ENCODE measurements at places on chromosomes 12 and 14.

DNA sequence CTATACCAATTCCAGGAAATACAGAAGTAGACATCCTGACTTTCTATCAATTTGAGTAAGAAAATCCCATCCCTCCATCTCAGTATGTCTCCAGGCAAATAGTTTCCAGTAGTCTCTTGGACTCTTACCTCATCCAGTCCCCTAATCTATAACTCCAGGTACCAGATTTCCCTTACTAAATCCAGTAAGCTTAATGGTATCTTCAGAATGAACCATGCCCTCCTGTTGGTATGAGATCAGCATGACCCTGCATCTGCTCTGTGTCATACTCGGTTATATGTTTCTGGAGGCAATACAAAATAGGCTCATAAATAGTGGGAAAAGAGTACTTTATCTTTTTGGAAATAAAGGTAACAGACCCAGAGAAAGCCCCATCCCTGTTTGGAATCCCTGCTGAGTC, 18.4 kb downstream of the PIGH start:
- no peak for DNase-seq

GRCh38 chr12:47744005-47744651, 14.6 kb downstream of the RAPGEF3 start:
- no peak for DNase-seq

- DNase-seq, result no peak
Observed at GRCh38 chr14:91987192-91987591, 39.7 kb upstream of the FBLN5 start.

- no peak for DNase-seq
Observed at GRCh38 chr12:53986686-53987483, 1.9 kb downstream of the HOXC10 start.

- no peak for DNase-seq
Observed at GRCh38 chr14:77208291-77208978, 26.8 kb downstream of the TMEM63C start.

GRCh38 chr14:21534576-21534975, 8.4 kb upstream of the SALL2 start:
- no peak for DNase-seq

DNA sequence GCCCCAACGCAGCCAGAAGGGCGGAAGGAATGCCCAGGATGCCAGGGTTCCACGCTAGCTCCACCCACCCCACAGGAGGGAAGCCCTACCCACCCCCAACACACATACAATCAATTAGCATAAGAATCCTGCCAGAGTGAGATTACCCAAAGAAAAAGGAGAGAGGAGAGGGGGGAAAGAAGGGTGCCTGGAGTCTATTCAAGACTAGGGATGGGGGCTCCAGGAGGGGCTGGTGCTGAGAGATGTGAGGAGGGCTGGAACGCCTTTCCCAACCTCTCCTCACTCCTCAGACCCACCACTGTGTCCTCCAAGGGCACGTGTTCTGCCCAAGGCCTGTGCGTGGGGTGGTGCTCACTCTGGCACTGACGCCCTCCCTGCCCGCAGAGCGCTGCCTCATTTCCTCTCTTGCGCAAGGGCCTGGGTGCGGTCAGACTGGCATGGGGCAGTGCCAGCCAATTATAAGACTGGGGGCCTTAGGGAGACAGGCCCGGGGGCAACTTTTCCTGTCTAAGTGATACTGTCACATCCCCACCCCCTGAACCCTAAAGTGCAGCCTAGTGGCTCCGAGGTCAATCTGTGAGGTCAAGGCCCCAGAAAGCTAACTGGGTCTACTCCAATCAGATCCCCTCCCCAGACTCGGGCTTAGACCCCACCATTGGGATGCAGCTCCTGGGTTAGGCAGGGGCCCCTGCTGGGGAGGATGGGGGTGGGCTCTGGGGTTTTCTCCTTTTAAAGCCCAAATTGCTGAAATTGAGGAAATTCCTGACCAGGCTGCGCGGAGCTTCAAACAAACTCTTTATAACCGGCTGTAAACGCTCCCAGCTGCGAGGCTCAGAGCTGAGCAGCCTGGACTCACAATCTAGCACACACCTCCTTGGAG, 10.2 kb upstream of the ITGB7 start:
- no peak for DNase-seq

DNA sequence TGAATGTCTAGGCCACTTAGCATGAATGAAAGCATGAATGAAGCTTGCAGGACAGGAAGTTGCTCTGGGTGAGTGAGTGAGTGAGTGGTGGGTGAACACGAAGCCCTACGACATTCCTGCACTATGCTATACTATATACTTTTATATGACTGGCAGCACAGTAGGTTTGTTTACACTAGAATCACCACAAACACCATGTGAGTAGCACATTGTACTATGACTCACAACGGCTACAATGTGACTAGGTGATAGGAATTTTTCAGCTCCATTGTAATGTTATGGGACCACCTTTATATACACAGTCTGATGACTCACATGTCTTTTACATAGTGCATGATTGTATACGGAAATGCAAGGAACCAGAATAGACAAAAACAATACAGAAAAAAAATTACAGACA, 1480.2 kb downstream of the AACS start:
- DNase-seq, result no peak

- no peak for DNase-seq
Observed at GRCh38 chr12:76226397-76226796, 121.8 kb downstream of the BBS10 start.

- no peak for DNase-seq
Observed at GRCh38 chr12:42402821-42403411, 76.9 kb downstream of the PPHLN1 start.

GRCh38 chr12:46815809-46816208, 10.0 kb downstream of the SLC38A4 start:
- DNase-seq, result no peak

GRCh38 chr12:75560167-75560566, 48.8 kb upstream of the KRR1 start:
- no peak for DNase-seq

DNA sequence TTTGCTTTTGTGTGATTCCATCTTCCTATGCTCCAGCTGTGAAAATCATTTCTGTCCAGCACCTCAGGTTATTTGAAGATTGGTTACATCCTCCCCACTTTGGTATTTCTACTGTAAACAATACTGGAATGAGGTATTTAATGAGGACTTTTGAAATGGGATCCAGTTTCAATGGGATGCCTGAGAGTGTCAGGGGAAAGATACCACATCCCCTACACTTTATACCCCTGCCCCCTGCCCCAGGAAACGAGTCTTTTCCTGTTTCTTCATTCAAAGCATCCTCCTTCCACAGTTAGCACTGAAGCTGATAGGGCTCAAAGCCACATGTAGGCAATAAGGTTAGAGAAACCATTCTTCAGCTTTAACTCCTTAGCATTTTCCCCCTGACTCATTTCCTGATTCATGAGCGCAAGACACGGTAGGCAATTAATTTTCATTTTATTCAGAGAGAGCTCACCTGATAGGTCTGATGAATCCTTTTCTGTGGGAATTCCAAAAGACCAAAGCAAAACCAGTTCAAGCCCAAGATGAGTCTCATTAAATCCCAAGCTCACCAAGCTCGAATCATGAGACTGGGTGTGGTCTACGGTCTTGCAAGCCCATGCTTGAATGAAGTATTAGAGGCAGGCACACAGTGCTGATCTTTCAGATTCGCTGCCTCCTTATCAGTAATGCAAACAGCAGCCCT, 143.6 kb upstream of the CRY1 start:
- no peak for DNase-seq

GRCh38 chr14:54138354-54139038, 181.9 kb upstream of the BMP4 start:
- no peak for DNase-seq

DNA sequence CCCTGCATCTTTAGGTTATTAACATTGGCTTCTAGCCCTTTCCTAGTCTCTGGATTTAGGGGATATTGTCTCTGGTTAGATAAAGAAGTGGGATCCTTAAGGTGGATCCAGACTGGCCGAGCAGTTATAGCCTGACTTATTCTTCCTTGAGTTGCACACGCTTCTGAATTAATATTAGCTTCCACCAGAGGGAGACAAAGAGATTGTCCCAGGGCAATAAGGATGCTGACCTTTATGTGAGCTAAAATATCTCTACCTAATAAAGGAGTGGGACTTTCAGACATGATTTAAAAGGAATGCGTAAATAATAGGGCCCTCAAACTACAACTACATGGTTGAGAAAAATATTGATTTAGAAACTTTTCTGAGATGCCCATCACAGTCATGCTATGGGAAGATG, 139.7 kb downstream of the SLCO1B3 start:
- DNase-seq, result no peak

DNA sequence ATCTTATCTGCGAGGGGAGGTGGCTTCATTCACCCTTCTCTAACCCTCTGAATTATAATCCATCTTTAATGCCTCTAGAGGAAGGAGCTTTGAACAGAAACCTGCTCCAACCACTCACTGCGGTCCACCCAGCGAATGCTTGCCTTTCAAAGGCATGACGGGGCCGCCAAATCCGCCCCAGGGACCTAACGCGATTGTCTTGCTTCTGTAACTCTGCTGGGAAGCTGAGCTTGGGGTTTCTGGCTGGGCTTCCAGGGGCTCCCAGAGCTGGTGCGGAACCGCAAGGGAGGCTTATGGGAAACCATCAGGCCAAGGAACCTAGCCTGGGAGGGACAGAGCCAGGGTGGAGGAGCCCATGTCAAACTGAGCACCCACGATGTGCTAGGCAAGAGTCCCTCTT, 231.2 kb upstream of the LHX5 start:
- DNase-seq, result no peak

GRCh38 chr12:9868311-9868801, 798 bp downstream of the CLEC2B start:
- no peak for DNase-seq

DNA sequence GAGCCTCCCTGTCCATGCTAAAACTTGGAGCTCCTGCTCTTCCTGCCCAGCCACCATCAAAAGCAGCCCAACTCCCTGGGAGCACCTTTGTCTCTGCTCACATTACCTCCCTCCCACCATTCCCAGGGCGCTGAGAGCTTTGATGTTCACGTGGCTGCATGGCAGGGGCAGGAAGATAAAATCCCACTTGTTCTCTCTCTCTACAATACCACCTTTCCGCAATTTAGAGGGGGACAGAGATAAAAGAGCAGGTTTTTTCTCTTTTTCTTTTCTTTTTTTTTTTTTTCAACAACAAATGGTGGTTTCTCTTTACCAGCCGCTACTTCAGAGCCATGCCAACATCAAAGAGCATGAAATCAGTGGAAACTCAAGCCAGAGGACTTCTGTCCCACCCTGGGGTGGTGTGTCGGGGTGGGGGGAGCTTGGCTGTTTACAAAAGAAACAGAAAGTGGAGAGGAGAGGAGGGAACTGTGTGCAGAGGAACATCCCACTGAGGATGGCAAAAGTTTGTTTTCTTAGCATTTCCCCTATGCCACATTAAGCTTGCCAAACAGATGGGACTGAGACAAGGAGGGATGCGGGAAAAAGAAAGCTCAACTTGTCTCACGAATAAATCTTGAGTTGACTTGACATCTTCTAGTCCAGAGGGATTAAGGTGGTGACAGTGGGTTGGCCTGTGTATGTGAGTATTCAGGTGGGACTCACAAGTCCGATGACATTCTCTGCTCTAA, 103.7 kb upstream of the NUDT4 start:
- DNase-seq, result no peak

GRCh38 chr12:13339538-13339937, 143.0 kb downstream of the EMP1 start:
- DNase-seq, result peak; percentile 64

- DNase-seq, result peak; percentile 88
Observed at GRCh38 chr12:131132118-131132892, 178.6 kb downstream of the ADGRD1 start.

DNA sequence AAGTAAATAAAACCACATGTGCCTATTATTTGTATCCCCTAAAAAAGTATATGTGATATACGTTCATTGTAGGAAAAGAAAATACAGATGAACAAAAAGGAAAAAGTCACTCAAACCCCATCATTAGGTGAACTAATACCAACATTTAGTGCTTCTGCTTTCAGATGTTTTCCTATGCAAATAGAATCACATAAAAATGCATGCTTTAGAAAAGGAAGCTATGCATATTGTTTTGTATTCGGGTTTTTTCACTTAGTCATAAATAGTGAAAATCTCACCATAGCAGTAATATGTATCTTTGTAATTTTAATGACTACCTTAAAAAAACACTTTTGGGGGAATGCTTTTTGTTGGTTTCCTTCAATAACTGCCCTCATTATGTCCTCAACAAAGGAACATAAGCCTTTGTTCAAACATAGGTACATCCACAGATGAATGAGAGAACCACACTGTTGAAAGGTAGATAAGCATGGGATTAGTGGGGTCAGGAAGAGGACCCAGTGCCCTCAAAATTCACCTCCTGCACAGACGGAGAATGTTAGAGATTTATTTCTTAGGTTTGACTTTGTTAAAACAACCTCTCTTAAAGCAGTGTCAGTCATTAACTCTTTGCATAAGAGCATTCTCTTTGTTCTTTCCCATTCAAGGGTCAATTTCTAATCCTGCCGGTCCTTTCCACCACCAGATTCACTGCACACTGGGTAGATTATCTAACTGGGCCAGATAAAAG, 6.5 kb downstream of the AMDHD1 start:
- DNase-seq, result no peak

DNA sequence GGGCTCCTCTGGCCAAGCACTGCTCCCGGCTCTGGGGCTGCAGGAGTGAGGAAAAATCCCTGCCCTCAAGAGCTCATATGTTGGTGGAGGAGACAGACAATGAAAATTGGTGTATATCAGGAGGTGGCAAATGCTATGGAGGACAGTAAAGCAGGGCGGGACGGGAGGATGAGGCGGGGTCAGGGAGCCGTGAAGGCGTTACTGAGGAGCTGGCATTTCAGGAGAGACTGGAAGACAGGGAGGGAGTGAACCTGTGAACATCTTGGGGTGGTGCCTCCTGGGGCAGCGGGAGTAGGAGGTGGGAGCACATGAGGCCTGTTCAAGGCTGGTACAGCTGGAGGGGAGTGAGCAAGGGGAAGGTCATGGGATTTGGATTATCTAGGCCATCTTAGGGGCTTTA, 26.6 kb downstream of the TSPAN9 start:
- DNase-seq, result no peak

- DNase-seq, result no peak
Observed at GRCh38 chr12:113970211-113970610, 4.1 kb upstream of the RBM19 start.

DNA sequence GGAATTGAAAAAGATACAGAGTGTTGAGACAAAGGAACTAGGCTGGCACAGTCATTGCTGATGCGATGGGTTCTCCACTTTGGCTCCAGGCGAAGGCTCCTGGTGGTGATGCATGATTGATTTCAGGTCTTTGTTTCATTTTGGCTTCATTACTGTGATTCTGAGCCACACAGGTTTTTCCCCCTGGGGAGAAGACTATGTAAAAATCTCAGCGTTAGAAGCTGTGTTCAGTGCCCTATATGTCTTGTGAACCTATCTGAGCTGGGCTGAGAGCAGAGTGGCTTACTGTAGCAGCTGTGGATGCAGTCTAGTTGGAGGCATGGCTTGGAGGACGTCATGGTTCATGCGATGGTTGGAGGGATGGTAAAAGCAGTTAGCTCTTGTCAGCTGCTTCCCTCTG, 54.0 kb downstream of the GPATCH2L start:
- DNase-seq, result no peak

GRCh38 chr14:97329701-97330100, 532.5 kb downstream of the VRK1 start:
- DNase-seq, result no peak

- DNase-seq, result no peak
Observed at GRCh38 chr14:90503582-90503981, 106.8 kb downstream of the CALM1 start.

Data from BE2C (cell line).